CD4-positive, alpha-beta T cell treated with Interleukin-6 at 100 ng/mL for 8 hours (primary cell): ENCODE measurements at places on chromosomes 5 and 9.

GRCh38 chr5:109141222-109142200 is 268.3 kb downstream of the PJA2 start:
- DNase-seq, result no peak

GRCh38 chr5:31157720-31158119 is 35.8 kb upstream of the CDH6 start:
- DNase-seq, result no peak

- DNase-seq, result no peak
Observed at GRCh38 chr9:69555802-69556201, 116.4 kb downstream of the APBA1 start.

DNA sequence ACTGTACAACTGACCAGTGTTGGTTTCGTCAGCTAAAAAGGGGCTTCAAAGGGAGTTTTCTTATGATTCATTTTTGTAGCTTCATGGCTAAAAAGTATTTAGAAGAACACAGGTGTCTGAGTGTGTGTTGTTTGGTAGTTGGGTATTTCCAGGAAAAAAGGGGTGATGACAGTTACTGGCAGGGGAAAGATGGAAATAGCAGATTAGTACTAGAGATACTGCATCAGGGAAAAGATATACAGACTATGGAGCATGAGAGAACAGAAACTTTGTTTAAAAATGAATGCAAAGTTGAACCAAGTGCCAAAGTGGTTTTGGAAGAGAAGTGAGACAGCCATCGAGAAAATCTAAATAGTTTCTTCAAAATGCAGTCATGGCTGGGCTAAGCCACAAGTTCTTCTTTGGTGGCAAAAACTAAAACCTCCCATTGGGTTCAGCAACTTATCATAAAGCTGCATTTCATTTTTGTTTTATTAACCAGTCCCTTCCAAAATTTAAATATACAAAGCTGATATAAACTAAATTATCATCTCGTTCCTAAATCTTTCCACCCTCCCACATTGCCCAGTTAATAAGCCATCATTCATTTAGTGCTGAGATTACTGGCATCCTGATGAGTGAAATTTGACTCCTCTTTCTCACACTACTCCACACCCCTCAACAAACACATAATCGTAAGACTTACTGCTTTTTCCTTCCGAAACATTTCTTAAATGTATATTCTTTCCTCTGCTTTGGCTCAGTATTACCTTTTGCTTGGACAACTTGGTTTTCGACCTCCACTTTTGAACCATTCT is 33.5 kb downstream of the ELL2 start:
- no peak for DNase-seq

GRCh38 chr5:25029004-25029403 is 384.2 kb upstream of the CDH10 start:
- DNase-seq, result no peak

GRCh38 chr5:181120306-181120705 is 10.7 kb downstream of the OR2V1 start:
- no peak for DNase-seq

GRCh38 chr5:120016717-120017382 is 387.5 kb downstream of the FAM170A start:
- no peak for DNase-seq

- no peak for DNase-seq
Observed at GRCh38 chr9:92719028-92719647, 45.5 kb downstream of the BICD2 start.

DNA sequence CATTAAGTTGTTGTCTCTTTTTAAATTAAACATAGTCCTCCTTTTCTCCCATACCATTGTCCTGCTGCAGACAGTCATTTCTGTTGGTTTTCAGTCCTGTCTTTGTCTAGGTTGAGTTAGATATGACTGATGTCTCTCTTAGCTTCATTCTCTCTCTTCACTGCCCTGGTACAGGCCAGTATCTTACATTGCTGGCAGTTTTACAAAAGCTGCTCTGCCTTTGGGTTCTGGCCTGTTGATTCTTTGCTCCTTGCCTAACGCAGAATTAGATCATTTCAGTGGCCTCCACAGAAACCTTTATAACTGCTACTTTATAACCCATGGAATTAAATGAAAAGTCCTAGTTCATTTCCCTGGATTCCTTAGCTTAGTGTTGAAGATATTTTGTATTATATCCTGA is 33.7 kb downstream of the GPR21 start:
- no peak for DNase-seq

- no peak for DNase-seq
Observed at GRCh38 chr5:143418140-143418866, 14.8 kb upstream of the NR3C1 start.

GRCh38 chr9:36289836-36290435 is 31.7 kb upstream of the GNE start:
- no peak for DNase-seq

DNA sequence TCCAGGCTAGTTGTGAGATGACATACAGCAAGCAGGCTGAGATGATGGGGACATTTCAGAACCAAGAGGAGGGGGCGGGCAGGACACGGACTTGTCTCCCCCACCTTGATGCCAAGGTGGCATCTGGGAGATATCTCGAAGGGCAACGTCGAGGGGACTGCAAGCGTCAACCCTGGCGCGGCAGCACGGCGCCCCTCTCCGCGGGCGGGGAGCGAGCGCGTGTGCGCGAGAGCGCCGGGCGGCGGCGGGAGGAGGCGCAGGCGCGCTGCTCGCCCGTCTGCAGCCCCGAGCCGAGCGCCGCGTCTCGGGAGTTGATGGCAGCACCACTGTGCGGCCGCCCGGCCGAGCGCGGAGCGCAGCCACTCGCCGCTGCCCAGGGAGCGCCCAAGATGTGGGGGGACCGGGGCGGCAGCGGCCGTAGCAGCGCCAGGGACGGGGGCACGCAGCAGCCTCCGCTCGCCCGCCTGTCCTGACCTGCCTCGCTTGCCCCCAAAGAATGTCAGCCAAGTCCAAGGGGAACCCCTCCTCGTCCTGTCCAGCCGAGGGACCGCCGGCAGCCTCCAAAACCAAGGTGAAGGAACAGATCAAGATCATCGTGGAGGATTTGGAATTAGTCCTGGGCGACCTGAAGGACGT is at the start of gene PRR16:
Gene PRR16, plus strand, starts transcription at position 310 of the 636 bp plus-strand sequence.
- no peak for DNase-seq

- DNase-seq, result no peak
Observed at GRCh38 chr5:37660319-37660718, 179.5 kb downstream of the GDNF start.

- peak; percentile 44 for DNase-seq
Observed at GRCh38 chr5:139574641-139575312, 13.6 kb downstream of the UBE2D2 start.

- no peak for DNase-seq
Observed at GRCh38 chr9:96486386-96487028, 36.5 kb downstream of the HABP4 start.

DNA sequence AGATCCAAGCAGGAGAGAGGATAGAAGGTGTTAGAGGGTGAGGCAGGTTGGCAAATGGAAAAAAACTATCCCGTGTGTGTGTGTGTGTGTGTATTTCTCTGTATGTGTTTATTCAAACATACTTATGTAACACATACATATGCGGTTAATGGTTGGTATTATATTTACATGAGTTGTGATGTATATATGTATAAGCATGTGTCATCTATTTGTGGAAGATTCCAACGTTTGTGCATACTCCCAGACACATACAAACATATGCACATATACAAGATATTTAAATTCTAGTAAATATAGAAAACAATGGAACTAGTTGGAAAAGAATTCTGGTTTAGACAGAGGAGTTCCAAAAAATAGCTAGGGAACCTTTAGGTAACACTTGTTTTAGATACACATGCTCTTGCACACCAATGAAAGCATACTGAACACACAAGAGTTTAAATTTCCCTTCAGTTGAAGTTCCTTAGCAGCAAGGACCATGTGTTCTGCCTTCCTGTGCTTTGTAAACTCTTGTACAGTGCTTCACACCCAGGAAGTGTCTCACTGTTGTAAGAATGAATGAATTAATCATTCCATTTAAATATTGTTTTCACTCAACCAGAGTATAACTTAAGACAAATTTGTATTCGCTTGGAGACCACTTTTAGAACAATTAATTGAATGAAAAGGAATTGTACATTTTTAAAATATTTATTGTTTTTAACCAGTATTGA is 257.8 kb downstream of the FER start:
- DNase-seq, result no peak

- no peak for DNase-seq
Observed at GRCh38 chr9:23254404-23255184, 571.4 kb downstream of the ELAVL2 start.

DNA sequence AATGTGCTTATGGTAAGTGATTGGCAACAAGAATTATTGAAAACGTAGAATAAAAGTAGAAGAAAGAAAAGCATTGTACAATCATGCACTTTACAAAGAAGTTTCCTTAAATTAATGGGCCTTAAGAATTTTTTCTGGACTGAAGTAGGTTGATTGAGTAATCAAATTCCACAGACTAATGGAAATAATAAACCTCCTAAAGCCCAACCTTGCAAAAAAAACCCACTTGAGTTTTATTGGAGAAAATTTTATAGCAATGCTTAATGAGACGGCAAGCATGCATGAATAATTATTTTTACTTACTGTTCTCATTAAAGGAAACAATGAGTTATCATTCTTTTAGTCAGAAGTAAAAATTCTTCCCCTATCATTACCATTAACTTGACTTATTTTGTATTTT is 676.1 kb upstream of the C9orf72 start:
- DNase-seq, result no peak

GRCh38 chr5:174159327-174160114 is 114.0 kb downstream of the NSG2 start:
- DNase-seq, result no peak

GRCh38 chr5:7904170-7904569 is 35.2 kb downstream of the MTRR start:
- DNase-seq, result no peak

DNA sequence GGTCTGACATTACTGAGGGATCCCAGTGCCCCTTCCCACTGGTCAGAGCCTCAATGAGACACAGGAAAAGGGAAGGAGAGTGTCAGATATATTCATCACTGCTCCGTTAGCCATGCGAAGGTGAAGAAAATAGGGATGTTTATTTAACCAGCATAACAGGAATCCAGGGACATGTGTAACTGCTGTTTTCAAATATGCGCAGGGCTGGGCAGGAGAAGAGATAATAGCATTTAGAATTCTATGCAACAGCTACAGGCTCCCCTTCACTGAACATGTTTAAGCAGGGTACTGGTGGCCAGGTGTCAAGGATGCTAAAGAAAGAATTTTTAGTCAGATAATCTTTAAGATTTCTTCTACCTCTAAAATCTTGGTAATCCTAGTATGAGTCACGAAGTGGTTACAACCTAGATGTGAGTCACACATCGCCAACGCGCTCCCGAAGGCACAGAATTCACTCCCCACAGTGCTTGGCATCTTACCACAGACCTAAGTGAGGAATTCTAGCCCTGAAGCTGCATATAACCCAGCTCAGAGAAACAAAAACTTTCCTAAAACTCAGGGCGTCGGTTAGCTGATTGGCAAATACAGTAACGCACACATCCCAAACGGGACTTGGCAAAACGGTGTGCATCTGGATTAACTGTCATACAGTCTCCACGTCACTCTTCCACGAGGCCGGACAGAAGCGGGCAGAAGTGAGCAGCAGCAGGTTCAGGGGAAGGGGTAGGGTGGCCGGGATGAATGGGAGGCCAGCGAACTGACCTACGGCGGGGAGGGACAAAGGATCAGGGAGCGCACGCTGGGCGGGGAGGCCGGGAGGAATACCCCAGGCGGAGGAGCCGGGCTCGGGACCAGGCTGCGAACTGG is 1.1 kb downstream of the CTNNAL1 start:
- DNase-seq, result peak; percentile 28

GRCh38 chr5:78077369-78078068 is 217.0 kb downstream of the AP3B1 start:
- DNase-seq, result no peak

DNA sequence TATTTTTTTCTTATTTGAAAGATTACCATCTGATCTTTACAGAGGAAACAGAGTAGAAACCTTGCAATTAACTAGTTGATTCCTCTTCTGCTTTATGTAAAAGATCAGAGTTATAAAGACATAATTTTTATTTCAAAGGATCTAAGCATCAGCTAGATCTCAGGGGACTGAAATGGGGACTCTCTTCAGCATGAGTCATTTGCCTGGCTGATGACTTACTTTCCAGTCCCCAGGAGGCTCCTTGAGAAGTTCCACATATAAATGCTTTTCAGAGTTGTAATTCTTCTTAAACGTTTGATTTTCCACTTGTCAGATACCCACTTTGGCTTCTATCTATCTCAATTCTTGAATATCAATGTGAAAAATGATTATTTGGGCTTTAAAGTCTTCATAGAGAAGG is 389.4 kb downstream of the RAB3C start:
- no peak for DNase-seq

DNA sequence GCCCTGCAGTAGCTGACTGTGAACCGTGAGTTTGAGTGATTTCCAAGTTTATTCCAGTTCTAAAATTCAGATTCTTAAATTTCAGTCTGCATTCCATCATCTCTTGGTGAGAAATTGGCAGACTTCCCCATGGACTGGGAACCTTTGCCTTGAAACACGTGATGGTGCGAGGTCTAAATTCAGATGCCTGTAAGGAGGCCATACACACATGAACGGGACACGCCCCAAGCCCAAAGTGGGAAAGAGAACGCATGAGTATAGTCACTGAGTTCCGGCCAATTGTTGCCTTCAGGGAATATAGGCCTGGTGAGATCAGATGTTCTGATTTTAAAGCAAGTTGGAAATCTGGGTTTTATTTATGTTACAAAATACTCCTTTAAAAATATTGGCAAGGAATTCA is 1084.4 kb upstream of the WWC1 start:
- no peak for DNase-seq

DNA sequence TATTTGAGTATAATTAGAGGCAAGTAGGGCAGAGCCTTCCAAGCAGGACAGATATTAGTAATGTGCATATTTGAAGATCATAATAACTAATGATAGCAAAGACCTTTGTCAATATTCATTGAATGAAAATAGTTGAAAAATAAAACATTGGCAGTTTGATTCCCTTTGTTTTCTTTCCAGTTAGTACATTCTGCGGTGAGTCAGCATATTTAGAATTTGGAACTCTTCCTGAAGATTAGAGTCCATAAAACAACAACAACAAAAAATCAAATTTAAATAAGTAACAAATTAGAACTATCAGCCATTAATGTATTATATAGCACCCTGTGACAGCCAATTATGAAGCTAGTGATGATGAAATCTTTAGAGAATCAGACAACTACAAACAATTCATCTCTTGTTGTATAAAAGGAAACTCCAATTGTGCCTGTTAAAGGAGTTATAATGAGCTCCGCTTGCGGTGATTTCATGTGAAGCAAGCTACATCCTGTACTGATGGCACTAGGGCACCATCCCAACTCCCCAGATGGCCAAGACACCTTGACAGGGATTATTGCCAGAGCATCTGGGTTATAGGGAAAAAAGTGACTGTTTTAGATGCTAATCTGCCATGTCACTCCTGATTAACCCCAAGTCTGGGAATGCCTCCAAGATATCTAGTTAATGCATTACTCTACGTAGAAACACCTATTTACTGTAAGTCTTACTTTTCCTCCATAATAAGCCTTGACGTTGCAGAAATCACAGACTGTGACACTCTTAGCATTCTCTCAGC is 6.8 kb downstream of the IFNA8 start:
- DNase-seq, result no peak

DNA sequence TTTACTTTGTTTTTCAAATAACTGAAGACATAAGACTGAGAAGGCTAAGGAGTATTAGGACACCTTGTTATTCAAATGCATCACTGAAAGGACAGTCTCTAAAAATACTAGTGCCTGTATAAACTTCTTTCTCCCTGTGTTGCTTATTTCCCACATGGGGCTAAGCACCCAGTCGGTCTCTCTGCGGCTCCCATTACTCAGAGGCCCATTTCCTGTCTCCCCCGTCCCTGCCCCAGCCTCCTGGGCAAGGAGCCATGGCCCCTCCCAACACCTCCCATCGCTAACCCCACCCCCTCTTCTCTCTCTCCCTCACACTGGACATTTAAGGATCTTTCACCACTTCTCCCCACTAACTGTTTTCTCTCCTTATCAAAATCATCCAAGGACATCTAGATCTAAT is 81.9 kb downstream of the EBF1 start:
- DNase-seq, result no peak
